Stimulated activated CD4-positive, alpha-beta T cell treated with anti-CD3 and anti-CD28 coated beads, Interleukin-4, amount 100 ng/mL, for 4 hours (primary cell): ENCODE measurements at places on chromosomes 16 and 17.

GRCh38 chr16:65032387-65032786 is 89.5 kb downstream of the CDH11 start:
- DNase-seq, result no peak

DNA sequence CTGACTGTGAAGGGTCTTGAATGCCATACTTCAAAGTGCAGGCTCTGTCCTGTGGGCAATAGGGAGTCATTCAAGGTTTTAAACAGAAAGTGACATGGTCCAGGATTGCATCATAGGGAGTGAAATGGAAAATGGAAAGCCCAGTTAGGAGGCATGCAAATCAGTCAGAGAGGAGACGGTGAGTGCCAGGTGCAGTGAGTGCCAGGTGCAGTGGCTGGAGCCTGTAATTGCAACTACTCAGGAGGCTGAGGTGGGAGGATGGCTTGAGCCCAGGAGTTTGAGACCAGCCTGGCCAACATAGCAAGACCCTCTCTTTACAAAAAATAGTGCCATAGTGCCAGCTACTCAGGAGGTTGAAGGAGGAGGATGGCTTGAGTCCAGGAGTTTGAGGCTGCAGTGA is 35.2 kb upstream of the SIAH1 start:
- no peak for DNase-seq

DNA sequence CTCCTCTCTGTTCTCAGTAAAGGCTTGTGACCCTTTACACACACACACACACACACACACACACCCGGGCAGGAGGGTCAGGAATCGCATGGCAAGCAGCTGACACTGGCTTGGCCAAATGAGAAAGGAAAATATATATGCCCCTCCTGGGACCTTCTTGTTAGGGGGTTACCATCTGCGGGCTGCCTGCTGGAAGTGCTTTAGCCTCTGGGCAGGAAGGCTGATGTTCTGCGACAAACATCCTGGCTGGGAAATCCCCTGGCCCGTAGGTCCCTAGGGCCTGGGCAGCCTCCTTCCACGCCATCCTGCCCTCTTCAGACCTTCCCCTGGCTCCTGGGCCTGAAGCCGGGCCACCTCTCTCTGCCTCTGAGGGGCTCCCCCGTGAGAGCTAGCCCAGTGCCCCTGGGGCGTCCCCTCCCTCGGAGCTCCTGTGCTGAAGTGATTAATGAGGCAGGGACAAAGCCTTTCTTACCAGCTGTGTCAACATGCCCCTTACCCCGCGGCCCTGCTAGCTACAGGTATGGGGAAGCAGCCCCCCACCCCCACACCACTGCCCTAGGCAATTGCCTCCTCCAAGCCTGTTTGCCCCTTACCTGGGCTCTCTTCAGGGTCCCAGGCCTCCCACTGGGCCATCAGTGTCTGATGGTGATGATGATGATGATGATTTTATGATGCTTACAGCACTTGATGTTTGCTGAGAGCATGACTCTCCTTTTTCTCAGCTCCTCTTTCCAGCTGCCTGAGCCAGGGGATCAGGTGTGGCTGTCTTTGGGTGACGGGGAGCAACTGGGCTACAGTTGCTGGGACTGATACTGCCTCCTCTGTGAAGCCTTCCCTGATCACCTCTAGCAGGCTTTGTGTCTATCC is 32.8 kb upstream of the ETV4 start:
- peak; percentile 12 for DNase-seq

DNA sequence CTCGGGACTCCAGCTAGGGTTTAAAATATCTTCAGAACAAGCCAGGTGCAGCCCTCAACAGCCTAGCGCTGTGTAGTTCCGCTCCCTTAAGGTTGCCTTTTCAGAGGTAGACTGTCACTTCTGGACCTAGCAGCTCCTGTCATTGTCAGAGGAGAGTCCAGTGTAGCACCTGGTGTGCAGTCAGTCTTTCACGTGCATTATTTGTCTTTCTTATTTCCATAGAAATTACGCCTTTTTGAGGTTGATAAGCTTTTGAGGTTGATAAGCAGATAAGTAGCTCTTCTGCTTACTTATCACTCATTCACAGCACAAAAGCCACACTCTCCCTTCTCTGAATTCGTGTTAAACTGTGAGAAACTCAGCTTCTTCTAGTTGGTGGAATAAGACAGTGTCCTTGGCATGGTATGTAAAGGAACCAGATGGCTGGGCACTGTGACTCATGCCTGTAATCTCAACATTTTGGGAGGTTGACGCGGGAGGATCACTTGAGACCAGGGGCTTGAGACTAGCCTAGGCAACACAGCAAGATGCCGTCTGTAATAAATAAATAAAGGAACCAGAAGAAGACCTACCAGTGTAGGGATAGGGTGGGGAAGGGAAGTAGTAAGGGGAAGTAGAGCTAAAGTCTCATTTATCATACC is 10.2 kb downstream of the EEF2K start:
- DNase-seq, result no peak

DNA sequence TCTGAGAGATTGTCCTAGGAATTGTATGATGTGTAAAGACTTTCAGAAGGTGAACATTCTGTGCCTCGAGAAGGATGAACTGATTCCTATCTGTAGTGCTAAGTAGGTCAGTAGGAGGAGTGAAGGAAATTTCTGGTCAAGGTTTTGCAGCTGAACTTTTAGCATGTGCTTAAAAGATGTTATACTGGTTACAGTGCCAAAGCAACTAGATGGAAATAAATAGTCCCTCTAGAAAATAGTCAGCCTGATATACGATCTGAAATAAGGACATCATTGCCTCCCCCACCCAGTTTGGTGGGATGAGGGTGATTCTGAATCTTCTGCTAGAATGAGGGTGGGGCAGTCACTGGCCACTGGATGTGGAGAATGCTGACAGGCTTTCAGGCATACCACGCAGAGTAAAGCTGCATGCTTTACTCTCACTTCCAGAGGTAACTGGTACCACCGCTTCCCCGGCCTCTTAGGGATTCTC is 57.2 kb upstream of the VPS4A start:
- DNase-seq, result no peak

GRCh38 chr17:47878203-47879027 is 17.6 kb upstream of the SP2 start:
- DNase-seq, result no peak

DNA sequence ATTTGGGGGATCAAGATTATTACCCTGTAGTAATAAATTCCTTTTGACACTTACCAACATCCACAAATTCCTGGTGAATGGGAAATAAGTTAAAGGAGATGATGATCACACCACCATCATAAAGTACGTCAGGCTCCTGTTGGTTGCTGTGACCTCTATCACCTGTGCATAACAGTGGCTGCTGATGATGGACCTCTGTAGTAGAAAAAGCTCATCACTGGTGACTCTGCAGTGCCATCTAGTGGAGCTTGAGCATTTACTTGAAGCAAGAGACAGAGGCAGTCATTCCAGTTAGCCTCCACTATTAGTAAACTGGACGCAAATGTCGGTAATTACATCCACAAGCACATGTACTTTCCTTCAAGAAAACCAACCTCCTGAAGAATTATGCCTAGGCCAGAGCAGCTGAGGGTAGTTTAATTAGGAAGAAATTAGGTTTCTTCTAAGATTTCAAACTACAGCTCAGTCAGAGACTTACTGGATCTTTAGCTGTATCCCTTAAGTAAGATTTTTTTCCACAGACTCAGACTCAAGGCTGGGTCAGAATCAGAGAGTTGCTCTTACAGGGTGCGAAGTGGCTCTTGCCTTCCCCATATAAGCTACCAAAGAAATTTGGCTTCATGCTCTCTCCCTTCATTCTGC is 39.3 kb downstream of the CYB561 start:
- DNase-seq, result peak; percentile 42

GRCh38 chr16:77943801-77944200 is 78.5 kb upstream of the CLEC3A start:
- no peak for DNase-seq

- DNase-seq, result no peak
Observed at GRCh38 chr17:26962255-26963162, 331.4 kb upstream of the WSB1 start.

- no peak for DNase-seq
Observed at GRCh38 chr17:55294042-55294751, 29.4 kb downstream of the HLF start.

DNA sequence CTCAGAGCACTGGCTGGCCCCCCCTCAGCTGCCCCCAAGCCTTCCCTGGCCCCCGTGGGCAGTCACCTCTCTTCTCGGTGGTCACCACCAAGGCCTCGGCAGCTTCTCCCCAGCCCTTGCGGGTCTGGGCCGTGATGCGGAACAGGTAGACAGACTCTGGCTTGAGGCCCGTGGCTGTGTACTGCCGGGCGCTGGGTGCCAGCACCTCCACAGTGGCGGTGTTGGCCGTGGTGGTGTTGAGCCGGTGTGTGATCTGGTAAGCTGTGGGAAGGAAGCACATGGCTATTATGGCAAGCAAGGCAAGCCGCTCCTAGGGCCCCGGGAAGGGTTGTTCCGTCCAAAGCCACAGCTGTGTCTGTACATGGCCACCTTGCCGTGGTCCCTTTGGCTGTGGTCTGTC is 78.4 kb upstream of the CDC42EP4 start:
- no peak for DNase-seq

DNA sequence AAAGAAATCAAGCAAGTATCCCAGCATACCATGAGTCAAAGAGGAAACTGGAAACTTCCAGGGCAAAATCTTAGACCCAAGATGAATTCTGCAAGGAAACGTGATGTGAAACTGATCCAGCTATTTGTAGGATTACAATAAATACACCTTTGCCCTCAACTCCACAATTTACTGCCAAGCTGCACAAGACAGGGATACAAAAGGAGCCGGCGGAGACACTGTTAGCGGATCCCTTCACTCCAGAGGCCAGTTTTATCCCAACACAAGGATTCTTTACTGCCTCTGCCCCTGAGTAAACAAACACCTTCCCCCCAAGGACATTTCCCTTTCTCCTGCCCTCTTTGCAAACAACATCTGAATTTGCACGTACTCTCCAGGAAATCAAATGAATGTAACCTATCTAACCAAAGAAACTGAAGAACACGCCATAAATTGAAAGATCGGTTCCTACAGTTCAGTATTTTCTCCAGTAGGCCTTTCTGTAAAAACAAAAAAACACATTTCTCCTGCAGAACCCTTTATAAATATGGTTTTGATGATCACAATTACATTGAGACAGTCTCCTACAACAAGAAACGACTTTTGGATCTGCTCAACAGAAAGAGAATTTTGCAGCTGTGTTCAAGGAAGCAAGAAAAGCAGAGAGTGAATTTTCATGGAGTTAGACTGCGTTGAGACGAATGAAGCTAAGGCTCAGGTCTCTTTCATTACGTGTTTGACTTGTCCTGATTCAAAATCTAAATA is 1.4 kb upstream of the CBX2 start:
- DNase-seq, result no peak

GRCh38 chr16:58713742-58714141 is 20.4 kb downstream of the GOT2 start:
- no peak for DNase-seq

DNA sequence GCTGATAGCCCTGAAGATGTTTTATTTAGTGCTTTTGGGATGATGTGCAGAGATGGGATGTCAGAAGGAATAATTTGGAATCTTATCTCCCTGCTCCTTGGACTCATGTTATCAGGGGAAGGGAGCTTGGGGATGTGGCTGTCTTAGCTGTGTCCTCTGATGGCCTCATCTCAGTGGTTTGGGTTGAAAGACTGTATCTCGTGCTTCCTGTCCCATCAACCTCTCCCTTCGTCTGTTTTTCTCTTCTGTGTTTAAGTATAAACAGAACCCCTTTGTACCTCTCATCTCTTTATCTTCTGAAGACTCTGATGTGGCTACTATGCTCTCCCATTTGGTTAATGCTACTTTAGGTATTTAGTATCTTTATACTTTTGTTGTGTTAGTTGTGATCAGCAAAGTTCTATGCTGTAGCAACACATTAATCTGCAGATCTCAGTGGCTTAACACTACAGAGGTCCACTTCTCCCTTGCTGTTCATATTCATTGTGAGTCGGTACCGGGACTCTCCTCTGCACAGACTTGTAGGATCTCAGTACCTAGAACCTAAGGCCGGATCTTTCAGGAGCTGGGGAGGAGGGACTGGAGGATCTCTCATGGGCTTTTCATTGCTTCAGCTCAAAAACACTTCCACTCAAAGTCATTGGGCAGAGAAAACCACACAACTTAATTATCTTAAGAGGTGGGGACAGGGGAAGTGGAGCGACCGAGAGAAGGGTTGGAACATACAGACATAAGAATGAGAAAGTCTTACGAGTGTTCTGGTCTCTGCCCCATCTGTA is 28.8 kb downstream of the PRKCA start:
- DNase-seq, result no peak

- no peak for DNase-seq
Observed at GRCh38 chr16:11355862-11356261, 10.6 kb downstream of the RMI2 start.

GRCh38 chr16:47925811-47926460 is 229.9 kb downstream of the ABCC12 start:
- DNase-seq, result no peak

DNA sequence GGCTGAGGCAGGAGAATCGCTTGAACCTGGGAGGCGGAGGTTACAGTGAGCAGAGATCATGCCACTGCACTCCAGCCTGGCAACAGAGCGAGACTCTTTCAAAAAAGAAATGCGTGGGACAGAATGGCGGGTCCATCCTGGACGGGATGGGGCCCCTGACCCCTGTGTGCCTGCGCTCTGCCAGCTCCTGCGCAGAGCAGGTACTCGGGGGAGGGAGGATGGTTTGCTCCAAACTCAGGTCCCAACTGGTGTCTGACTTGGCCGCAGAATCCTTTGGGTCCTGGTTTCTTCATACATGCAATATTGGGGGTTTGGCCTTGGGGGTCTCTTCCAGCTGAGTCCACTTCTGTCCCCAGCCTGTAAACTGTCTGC is 10.4 kb downstream of the CHMP6 start:
- no peak for DNase-seq
